ENCODE measurements at places on chromosomes 7 and 10. TPM values are rescaled to one million over a fixed set of nuclear protein-coding genes. Genes with fewer than 3 reads are reported as not detected.

CLDN12 gene
- 70.2 TPM for total RNA-seq

SLC18A2 gene
- total RNA-seq = 3.1 TPM

DNA sequence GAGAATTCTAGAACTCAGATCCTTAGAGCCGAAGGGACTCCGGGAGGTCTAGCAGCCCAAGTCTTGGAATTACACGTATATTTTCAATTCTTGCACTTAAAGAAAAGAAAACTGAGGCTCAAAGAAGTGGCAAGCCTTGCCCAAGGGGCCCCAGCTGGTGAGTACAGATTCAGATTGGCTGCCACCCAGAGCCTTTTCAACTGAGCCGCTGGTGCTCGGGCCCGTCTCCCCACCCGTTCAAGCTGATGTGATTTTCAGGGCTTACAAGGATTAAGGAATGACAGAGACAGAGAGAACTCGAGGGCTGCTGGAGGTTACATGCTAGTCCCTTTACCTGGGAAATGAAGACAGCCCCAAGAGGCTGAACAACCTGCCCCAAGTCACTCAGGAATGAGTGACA, 117.8 kb downstream of the ABLIM1 start:
- DNase-seq = no peak

DNA sequence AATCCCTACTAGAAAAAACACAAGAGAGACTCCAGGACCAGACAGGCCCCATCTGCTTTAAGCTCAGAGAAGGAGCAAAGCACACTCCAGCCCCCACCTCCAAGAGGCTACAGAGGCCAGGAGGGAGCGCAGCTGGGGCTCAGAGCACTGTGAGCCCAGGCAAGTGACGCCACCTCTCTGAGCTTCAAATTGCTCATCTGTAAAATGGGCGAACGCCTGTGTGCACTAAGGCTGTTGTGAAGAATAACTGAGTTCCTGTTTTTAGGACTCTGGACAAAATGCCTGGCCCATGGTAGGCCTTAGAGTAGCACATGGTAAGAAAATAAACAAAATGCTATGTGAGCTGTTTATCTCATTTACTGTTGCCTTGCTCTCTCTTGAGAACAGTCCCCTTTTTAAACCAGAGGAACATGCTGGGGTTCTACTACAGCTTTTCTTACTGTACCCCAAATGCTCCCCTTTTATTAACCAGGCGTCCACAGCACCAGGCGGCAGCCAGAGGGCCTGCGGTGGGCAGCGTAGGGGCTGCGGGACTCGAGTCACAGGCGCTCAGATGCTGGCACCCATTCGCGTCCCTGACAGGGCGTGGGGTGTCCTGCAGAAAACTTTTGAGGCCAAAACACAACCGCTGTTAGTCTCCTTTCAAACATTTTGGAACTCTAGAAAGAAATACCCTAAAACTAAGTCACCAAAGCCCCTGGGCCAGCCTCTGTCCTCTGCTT, 103.8 kb downstream of the TAX1BP1 start:
- no peak for DNase-seq

DNA sequence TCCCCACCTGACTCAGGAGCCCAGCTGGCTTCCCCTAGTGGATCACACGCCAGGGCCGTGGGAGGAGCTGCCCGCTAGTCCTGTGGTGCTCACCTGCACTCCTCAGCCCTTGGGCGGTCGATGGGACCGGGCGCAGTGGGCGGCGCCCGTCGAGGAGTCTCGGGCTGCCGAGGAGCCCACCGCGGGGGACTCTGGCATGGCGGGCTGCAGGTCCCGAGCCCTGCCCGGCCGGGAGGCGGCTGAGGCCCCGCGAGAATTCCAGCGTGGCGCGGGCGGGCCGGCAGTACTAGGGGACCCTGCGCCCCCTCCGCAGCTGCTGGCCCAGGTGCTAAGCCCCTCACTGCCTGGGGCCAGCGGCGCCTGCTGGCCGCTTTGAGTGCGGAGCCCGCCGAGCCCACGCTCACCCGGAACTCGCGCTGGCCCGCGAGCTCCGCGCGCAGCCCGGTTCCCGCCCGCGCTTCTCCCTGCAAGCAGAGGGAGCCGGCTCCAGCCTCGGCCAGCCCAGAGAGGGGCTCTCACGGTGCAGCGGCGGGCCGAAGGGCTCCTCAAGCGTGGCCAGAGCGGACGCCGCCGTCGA, 367.9 kb downstream of the TYW1 start:
- DNase-seq = no peak

- DNase-seq = no peak
These were observed 88.1 kb downstream of the BTAF1 start for GRCh38 chr10:92011560-92012214.

DNA sequence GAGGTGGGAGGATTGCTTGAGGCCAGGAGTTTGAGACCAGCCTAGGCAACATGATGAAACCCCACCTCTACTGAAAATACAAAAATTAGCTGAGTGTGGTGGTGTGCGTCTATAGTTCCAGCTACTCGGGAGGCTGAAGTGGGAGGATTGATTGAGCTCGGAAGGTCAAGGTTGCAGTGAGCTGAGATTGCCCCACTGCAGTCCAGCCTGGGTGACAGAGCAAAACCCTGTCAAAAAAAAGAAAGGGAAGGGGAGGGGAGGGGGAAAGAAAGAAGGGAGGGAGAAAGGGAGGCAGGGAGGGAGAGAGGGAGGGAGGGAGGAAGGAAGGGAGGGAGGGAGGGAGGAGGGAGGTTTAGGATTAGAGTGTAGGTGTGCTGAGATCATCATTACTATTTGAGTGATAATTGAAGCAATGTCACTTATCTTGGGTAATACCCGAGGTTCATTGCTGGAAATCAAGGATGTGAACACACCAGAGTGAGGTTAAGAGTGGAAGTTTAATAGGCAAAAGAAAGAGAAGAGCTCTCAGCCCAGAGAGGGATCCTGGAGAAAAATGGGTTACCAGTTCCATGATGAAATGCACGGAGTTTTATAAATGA, 27.6 kb downstream of the VCL start:
- DNase-seq = no peak

GRCh38 chr7:43648473-43649406, 65.8 kb downstream of the STK17A start:
- no peak for DNase-seq

DNA sequence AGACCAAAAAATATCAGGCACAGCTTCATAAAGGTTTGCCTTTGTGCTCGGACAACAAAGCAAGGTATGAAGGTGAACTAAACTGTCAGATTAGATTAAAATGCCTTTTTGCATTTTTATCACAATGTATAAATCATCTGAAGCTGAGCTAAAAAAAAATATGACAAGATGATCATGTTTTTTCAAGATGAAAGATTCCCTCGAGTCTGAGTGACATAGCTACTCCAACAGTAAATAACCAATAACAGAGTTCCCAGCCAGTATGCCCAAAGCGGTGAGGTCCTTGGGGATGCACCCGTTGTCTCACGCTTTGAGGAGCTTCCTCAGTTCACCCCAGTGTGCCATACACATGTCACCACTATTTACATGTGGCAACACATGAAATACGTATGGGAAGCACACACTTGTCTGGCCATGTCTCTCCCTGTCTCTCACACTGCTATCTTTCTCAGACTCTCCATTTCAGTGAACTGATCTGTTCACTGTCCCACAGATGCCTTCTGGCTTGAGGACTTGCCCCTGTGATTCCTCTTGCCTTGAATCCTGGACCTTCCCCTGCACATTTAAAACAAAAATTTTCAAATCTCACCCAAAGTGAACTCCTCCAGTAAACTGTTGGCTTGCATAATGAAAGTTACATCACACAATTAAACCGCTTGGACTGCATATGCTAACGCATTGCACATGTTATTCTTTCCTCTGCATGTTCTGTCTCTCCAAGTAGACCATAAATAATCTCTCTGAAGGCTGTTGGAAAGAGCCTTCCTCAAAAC, 2.6 kb upstream of the PIK3CG start:
- DNase-seq = no peak

DNA sequence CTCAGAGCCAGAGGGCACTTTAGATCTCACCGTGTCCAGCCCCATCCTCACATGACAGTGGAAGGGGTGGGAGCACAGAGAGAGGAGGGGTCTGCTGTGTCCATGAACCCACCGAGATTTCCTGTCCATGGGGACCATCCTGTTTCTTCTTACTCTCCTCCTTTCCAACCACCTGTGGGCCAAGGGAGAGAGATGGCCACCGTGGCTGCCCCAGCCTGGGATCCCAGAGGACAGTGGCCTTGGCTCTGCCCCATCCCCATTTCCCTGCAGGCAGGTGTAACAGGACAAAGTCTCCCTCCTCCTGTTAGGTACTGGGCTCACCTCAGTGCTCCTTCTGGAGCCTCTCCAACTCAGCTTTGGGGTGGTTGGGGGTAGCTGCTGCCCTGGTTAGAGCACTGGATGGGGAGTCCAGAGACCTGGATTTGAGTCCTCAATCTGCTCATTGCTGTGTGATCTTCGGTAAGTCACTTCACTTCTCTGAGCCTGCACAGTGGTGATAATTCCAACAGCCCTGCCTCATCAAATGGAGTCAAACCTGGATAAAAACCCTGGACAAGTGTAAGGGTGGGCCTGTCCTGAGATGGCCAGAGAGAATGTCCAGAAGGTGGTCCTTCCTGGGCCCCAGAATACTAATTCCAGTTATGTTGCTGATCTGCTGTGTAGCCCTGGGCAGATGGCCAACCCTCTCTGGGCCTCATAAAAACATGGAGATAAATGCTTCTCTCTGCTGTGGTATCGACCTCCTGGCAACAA, 17.8 kb upstream of the PCBD1 start:
- DNase-seq = no peak

GRCh38 chr7:119925581-119926289, 347.2 kb upstream of the KCND2 start:
- no peak for DNase-seq

DNA sequence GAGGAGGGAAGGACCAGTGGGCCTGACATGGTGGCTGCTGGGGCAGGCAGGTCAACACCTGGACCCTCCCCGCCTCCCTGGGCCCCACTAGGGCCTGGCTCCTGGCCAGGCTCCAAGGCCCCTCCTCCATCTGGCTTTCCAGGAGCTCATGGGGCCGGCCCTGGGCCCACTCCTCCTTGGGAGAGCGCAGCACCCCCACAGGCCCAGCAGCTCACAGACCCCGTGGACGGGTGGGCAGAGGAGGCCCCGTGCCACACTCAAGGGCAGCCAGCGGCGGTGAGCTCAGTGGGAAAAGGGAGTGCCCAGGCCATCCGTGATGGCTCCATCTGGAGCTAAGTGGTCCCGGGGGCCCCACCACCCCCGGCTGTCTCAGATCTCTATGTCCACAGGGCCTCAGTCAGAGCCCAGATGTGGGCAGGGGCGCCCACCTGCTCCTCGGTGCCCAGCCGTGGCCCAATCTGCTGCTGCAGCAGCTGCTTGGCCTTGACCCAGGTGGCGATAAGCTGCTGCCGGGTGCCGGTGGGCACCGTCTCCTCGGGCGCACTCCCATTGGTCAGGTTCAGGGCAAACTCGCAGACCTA, 32.8 kb downstream of the CFAP46 start:
- no peak for DNase-seq

DNA sequence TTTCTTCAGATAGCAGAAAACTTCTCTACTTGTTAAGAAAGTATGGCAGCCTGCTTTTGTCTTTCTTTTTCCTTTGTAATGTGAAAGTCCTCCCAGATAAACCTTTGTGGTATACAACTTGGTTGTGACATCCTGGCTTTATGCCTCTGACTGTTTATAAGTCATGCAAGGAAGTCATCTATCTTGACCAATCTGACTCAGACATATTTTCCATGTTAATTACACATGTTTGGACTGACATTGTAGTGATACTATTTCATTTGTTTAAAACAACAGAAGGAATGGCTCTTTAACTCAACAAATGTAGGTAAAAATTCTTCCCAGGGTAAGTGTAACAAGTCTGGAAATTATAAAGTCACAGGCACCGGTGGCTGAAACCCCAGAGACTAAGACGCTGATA, 341.6 kb upstream of the MEOX2 start:
- no peak for DNase-seq

- no peak for DNase-seq
These were observed 11.9 kb downstream of the DUSP5 start for GRCh38 chr10:110509560-110509959.

GRCh38 chr10:6083523-6084475, 5.0 kb upstream of the RBM17 start:
- DNase-seq = no peak

Data from adrenal gland (tissue), 19 donors.